ENCODE measurements at places on chromosomes 3 and 15.
A peak's percentile ranks its signal among the peaks of the same experiment; 100 is the strongest.

DNA sequence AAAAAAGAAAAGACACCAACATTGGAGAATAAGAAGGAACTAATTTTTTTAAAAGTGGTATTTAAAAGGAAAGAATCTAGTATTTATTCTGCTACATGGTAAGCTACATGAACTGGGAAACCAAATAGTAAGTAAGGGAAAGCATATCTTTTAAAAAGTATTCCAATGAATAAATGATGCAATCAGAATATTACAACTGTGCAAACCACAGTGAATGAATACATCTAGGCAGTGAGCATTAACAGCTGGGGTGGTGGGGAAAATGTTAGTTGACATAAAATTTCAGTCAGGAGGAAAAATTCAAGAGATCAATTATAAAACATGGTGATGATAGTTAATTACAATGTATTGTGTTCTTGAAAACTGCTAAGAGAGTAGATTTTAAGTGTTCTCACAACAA is 16.9 kb downstream of the ICE2 start:
- no peaks in the 10 kb centered on the region for H3K4me1 ChIP-seq
- H3K27ac ChIP-seq: no peak overlapping the region
- H3K36me3 ChIP-seq: peaks cover 22% of the 10 kb centered on the region
- H3K27me3 ChIP-seq: no peaks in the 10 kb centered on the region

DNA sequence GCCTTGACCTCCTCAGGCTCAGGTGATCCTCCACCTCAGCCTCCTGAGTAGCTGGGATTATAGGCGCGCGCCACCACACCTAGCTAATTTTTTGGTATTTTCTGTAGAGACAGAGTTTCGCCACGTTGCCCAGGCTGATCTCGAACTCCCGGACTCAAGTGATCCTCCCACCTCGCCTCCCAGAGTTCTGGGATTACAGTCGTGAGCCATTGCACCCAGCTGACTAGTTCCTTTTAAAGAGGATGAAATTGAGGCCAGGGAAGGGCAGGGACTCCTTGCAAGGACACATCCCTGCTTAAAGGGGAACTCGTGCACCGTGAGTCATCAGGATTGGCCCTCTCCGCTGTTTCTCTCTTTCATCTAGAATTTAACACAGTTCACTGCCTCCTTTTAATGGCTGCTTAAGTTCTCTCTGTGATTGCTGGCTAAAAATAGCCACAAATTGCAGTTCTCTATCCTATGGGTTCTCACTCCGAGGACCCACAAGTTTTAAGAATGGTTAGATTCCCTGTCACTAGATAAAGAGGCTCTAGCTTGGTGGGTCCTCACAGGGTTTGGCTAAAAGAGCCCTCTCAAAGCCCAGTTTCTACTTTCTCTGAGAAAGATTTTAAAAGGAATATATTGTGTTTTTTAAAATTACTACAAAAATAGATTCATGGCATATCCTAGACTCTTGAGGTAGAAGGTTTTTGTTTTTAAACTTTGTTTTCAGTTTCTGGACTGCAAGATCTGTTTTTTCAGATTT is 1.4 kb downstream of the CRTAP start:
- peak overlapping the region; percentile 22 for H3K27ac ChIP-seq
- DNase-seq: no peak
- no peaks in the 10 kb centered on the region for H3K27me3 ChIP-seq
- no peaks in the 10 kb centered on the region for H3K36me3 ChIP-seq
- no peak overlapping the region for H3K4me3 ChIP-seq
- peaks cover 19% of the 10 kb centered on the region for H3K4me1 ChIP-seq

DNA sequence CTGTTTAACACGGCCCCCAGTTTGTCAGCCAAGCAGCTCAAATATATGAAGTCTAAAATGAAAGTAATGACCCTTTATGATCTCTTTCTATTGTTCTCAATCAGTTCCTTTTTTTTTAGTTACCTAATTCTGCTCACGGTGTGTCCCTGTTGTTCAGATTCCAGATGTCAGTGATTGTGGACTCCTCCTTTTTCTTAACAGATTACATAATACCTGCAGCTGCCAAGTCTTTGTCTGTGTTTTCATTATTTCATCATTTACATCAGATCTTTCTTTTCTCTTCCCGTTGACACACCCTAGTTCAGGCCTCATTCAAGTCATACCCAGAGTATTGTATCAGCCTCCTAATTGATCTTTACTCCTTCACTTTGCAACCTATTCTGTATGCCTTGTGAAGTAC is 56.1 kb upstream of the SKIL start:
- no peak for DNase-seq
- peaks cover 3% of the 10 kb centered on the region for H3K36me3 ChIP-seq
- no peak overlapping the region for H3K27ac ChIP-seq
- no peaks in the 10 kb centered on the region for H3K27me3 ChIP-seq
- H3K4me3 ChIP-seq: no peak overlapping the region
- no peaks in the 10 kb centered on the region for H3K4me1 ChIP-seq

- H3K27ac ChIP-seq: no peak overlapping the region
- DNase-seq: no peak
- no peak overlapping the region for H3K4me3 ChIP-seq
These were observed 24.9 kb downstream of the ERC2 start for GRCh38 chr3:56443372-56443771.

GRCh38 chr15:73867426-73867825 is 5.9 kb upstream of the TBC1D21 start:
- no peaks in the 10 kb centered on the region for H3K36me3 ChIP-seq
- no peak overlapping the region for H3K4me3 ChIP-seq
- H3K4me1 ChIP-seq: no peaks in the 10 kb centered on the region
- H3K27me3 ChIP-seq: peaks cover 3% of the 10 kb centered on the region
- no peak for DNase-seq
- H3K27ac ChIP-seq: no peak overlapping the region
